ENCODE measurements at places on chromosomes 7 and 10. TPM values are rescaled to one million over a fixed set of nuclear protein-coding genes. Genes with fewer than 3 reads are reported as not detected.
A peak's percentile ranks its signal among the peaks of the same experiment; 100 is the strongest.

DNA sequence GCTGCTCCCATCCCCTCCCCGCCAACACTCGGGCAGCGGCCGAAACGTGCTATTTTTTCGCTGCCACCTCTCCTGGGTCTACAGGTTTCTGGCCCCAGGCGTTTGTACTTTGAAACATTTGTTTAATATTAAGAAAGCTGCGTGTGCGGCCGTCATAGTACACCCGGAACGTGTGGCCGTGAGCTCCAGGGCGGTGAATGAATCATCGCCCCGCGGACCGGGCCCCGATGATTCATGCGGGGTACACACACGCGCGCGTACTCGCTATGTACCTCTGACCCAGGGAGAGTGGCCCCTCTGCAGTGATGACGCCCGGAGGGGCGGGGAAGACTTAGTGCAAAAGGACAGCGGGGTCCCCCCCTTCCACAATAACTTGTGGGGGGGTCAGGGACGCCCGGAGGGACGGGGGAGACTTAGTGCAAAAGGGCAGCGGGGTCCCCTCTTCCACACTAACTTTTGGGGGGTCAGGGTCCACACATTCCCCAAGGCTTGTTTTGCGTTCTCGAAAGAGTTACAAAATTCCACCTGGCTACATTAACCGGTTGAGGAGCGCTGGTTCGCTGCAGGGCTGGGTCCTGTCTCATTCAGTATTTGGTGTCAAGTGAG is 56.5 kb upstream of the PCGF5 start:
- H3K4me1 ChIP-seq = no peaks in the 10 kb centered on the region
- peak; percentile 89 for DNase-seq
- H3K36me3 ChIP-seq = no peaks in the 10 kb centered on the region
- H3K27me3 ChIP-seq = no peaks in the 10 kb centered on the region
- H3K4me3 ChIP-seq = peak overlapping the region; percentile 75

GRCh38 chr7:26718063-26718462 is 146.3 kb downstream of the SKAP2 start:
- no peak for DNase-seq
- no peak overlapping the region for H3K27ac ChIP-seq
- H3K4me3 ChIP-seq = no peak overlapping the region
- no peaks in the 10 kb centered on the region for H3K36me3 ChIP-seq

GRCh38 chr7:28165961-28166955 is 14.3 kb downstream of the JAZF1 start:
- no peak overlapping the region for H3K27ac ChIP-seq
- no peak overlapping the region for H3K4me3 ChIP-seq
- no peaks in the 10 kb centered on the region for H3K4me1 ChIP-seq
- no peaks in the 10 kb centered on the region for H3K36me3 ChIP-seq
- no peaks in the 10 kb centered on the region for H3K27me3 ChIP-seq
- DNase-seq = no peak

DNA sequence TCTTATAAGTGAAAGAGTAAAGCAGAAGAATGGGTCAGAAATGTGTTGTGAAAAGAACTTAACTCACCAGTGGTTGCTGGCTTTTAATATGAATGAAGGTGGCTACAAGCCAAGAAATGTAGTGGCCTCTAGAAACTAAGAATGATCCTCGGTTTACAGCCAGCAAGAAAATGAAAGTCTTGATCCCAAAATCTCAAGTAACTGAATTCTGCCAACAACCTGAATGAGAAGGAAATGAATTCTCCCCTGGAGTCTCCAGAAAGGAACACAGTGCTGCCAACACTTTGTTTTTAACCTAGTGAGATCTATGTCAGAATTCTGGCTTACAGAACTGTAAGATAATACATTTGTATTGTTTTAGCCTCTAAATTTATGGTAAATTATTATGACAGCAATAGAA is 193.0 kb downstream of the FZD1 start:
- no peak for DNase-seq
- H3K4me3 ChIP-seq = no peak overlapping the region
- H3K36me3 ChIP-seq = no peaks in the 10 kb centered on the region
- no peaks in the 10 kb centered on the region for H3K27me3 ChIP-seq

DNA sequence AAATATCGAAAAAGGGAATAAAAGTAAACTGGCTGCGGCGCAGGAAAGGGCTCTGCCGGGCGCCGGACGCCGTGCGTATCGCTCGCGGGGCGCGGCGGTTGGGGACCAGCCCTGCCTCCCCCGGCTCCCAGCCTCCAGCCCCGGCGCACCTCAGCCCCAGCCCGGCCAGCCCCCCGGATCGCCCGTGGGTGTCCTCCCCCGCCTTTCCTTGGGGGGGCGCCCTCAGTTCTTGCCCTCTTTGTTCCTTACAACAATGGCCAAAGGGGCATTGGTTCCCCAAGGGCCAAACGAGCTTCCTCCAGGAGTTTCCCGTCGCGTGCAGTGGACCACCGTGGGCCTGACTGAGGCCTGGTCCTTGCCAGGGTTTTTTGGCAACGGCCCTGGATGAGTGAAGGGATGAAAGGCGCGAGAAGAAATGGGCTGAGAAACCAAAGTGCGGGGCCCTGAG is 1.2 kb downstream of the MACROH2A2 start:
- H3K4me1 ChIP-seq = no peaks in the 10 kb centered on the region
- H3K27ac ChIP-seq = no peak overlapping the region
- H3K4me3 ChIP-seq = peak overlapping the region; percentile 56
- DNase-seq = no peak

DNA sequence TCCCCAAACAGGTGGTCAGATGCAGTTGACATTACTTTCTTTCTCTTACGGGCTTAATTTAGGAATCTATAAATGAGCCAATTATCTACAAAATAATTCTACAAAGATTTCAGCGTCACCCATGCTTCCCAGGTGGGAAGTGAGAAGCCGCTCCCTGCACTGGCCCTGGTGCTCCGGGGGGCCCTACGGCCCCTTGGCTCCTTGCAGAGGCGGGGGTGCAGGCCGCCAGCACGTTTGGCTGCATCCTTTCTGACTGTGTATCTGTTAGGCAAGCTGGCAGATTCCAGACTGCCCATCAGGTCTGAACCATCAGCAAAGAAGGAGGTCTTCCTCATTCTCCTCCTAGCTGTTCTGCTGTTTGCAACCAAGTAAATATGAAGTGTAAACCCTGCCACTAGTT is 16.3 kb downstream of the VWC2 start:
- H3K27ac ChIP-seq = no peak overlapping the region
- H3K27me3 ChIP-seq = no peaks in the 10 kb centered on the region
- no peaks in the 10 kb centered on the region for H3K36me3 ChIP-seq
- no peak for DNase-seq
- no peak overlapping the region for H3K4me3 ChIP-seq

DNA sequence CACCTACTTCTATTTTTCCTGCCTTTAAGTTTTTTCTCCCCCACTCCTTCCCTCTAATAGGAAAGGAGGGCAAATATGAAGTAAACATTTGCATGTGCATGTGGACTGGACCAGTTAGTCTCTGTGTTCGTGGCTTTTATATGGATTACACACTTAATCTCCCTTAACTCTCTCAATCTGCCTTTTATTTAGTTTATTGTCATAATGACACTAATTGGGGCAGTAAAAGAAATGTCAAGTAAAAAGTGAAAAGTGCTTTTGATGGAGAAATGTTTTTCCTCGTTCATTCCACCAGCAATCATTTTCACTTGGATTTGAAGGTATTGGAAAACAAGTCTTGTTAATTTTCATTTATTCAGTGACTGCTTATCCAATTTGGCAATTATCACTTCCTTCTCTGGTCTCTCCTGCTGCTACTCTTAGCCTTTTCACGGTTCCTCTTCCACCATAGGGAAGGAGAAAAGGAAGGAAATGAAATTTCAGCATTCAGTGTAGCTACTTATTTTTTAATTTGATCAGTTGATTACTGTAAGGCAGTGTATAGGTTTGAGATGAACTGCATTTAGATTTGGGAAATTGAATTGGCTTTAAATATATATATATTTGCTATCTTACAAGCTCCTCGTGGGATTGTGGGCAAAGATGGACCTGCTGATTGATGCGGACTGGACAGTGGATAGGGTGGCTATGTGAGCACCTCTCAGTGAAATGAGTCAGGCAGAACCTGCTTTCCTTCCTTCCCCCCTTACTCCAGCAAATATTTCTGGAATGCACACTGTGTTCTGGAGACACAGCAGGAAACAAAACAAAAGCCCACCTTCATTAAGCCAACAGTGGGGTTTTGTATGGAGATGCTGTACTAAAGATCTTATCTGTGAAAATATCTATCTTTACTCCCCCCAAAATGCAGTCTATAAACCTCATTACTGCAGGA is 77.5 kb downstream of the LRRC4 start:
- peaks cover 13% of the 10 kb centered on the region for H3K4me1 ChIP-seq
- no peak overlapping the region for H3K27ac ChIP-seq
- no peak overlapping the region for H3K4me3 ChIP-seq

DNA sequence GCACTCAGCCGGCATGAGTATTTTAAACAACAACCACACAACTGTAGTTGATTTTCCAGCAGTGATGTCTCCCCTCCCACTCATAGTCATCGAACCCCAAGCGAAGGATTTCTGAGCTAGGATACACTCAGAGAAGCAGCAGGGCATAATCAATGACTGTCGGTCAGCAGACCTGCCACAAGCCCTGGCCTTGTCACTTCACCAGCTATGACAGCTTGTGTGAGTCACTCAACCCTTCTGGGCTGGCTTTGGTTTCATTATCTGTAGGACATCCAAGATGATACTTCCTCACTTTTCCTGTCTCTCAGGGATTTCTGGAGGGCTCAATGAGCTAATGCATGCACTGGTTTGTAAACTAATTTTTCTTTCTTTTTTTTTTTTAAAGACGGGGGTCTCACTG is 22.0 kb upstream of the UBE3C start:
- H3K4me3 ChIP-seq = no peak overlapping the region
- no peaks in the 10 kb centered on the region for H3K36me3 ChIP-seq
- no peak for DNase-seq

DNA sequence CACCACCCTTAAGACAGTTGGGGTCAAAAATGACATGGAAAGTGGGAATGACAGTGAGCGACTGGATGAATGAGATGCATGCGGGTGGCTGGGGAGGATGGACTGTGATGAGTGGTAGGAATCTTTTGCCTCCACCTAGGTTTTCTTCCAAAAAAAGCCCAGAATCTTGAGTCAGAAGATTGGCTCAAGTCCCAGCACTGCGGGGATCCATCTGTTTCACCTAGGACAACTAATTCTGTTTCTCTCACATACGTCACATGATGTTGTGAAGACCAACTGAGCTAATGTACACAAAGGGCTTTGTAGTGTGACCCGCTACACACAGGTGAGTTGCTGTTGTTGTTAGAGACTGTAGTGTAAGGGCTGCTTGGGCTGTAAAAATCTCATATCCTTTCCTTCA is 58.5 kb upstream of the SLC35B4 start:
- H3K27me3 ChIP-seq = no peaks in the 10 kb centered on the region
- DNase-seq = no peak
- H3K27ac ChIP-seq = no peak overlapping the region
- no peak overlapping the region for H3K4me3 ChIP-seq
- no peaks in the 10 kb centered on the region for H3K36me3 ChIP-seq

DNA sequence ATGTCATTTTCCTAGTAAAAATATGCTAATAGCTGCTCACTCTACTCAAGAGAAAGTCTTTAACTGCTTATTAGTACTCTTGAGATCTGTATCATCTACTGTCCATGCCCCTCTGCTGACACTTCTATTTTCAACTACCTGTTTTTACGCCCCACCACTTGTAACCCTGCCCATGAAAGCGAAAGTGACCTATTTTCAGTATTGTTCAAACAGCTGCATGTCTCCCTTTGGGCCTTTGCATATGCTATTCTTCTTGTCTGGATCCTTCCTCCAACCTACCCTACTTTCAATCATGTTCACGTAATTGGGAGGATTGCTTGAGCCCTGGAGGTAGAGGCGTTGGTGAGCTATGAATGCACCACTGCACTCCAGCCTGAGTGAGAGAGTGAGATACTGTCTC is 1481.3 kb downstream of the GATA3 start:
- H3K27ac ChIP-seq = no peak overlapping the region
- no peaks in the 10 kb centered on the region for H3K4me1 ChIP-seq
- H3K27me3 ChIP-seq = no peaks in the 10 kb centered on the region
- no peak for DNase-seq
- H3K4me3 ChIP-seq = no peak overlapping the region

- H3K27me3 ChIP-seq = no peaks in the 10 kb centered on the region
- no peak overlapping the region for H3K27ac ChIP-seq
- H3K4me1 ChIP-seq = no peaks in the 10 kb centered on the region
- DNase-seq = no peak
Observed at GRCh38 chr10:36221101-36221500, 579.0 kb upstream of the FZD8 start.

DNA sequence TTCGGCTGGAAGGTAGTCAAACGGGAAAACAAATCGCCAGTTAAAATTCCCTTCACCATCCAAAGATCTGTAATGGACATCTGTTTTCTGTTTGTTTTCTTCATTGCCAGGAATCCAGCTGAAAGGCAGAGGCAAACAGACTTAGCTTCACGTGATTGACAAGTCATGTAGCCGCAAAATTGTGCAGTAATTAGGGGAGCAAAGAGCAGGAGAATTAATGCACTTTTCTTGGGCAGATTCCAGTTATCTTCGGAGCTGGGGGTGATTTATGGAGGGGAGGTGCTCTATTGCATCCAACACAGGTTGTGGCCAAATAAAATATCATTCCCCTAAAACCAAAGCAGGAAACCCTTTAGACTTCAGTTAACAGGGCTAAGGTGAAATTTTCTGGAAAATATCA is 162.2 kb downstream of the MYOF start:
- no peak overlapping the region for H3K27ac ChIP-seq
- H3K27me3 ChIP-seq = no peaks in the 10 kb centered on the region
- H3K4me1 ChIP-seq = no peaks in the 10 kb centered on the region
- no peak for DNase-seq

GRCh38 chr7:81754918-81755696 is 14.7 kb downstream of the HGF start:
- H3K4me1 ChIP-seq = no peaks in the 10 kb centered on the region
- no peaks in the 10 kb centered on the region for H3K36me3 ChIP-seq
- no peaks in the 10 kb centered on the region for H3K27me3 ChIP-seq
- H3K4me3 ChIP-seq = no peak overlapping the region
- no peak overlapping the region for H3K27ac ChIP-seq

Gene PAPOLB
- total RNA-seq = 0.11 TPM

Gene BAIAP2L1
- 1.7 TPM for total RNA-seq

Gene LRRC18
- total RNA-seq = not detected

Gene KCNH2
- 128 TPM for total RNA-seq

Gene METTL27
- total RNA-seq = 0.39 TPM

Gene IQCE
- total RNA-seq = 9.1 TPM

Gene RASA4B
- total RNA-seq = 4.3 TPM
